ENCODE measurements at places on chromosomes 7 and 10.

DNA sequence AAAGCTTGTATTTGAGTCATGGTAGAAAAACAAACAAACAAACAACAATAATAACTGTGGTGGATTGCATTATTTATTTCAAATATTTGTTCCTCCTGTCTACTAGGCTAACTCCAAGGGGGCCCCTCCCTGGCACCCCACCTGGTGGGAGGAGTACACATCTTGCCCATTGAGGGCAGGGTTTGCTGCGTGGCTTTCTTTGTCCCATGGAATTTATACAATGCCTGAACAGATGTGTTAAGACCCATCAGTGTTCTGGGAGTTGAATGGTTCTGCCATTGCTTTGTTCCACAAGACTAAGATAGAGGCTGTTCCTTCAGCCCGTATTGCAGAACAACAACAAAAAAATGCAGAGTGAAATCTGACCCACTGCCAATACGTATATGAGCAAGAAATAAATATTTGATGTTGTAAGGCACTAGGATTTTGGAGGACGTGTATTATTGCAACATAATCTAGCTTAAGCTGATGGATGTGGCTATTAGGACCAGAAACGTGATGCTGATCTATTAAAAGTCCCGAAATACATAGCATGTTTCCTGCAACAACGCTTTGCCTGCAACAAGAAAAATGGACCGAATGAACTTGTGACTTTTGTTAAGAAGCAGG is 119.1 kb upstream of the JCAD start:
- H3K4me3 ChIP-seq, result no peak overlapping the region
- no peaks in the 10 kb centered on the region for H3K4me1 ChIP-seq
- H3K27me3 ChIP-seq, result peaks cover 12% of the 10 kb centered on the region
- no peaks in the 10 kb centered on the region for H3K36me3 ChIP-seq
- DNase-seq, result no peak

DNA sequence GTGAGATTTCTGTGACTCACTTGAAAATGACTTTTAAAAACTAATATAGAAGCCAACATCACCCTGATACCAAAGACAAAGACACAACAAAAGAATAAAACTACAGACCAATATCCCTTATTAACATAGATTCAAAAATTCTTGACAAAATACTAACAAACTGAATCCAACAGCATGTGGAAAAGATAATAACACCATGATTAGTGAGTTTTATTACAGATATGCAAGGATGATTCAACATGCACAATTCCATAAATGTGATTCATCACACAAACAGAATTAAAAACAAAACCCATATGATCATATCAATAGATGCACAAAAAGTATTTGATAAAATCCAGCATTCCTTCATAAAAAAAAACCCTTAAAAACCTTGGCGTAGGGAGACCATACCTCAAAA is 6.5 kb downstream of the MGAM start:
- DNase-seq, result no peak
- H3K36me3 ChIP-seq, result no peaks in the 10 kb centered on the region
- H3K4me3 ChIP-seq, result no peak overlapping the region
- H3K4me1 ChIP-seq, result no peaks in the 10 kb centered on the region

GRCh38 chr7:55108818-55109217 is 90.0 kb downstream of the EGFR start:
- H3K4me3 ChIP-seq, result no peak overlapping the region
- H3K27ac ChIP-seq, result no peak overlapping the region
- H3K36me3 ChIP-seq, result no peaks in the 10 kb centered on the region
- H3K4me1 ChIP-seq, result no peaks in the 10 kb centered on the region
- DNase-seq, result no peak

GRCh38 chr7:98733036-98733435 is 116.0 kb downstream of the NPTX2 start:
- peak; percentile 61 for DNase-seq
- no peak overlapping the region for H3K27ac ChIP-seq
- no peaks in the 10 kb centered on the region for H3K27me3 ChIP-seq
- no peak overlapping the region for H3K4me3 ChIP-seq
